ENCODE measurements at places on chromosomes 1 and 21. TPM values are rescaled to one million over a fixed set of nuclear protein-coding genes. Genes with fewer than 3 reads are reported as not detected.

GRCh38 chr1:53070621-53071020, 8.6 kb downstream of the PODN start:
- DNase-seq, result no peak

- no peak for DNase-seq
These were observed 7.4 kb downstream of the ZNF436 start for GRCh38 chr1:23362218-23362713.

DNA sequence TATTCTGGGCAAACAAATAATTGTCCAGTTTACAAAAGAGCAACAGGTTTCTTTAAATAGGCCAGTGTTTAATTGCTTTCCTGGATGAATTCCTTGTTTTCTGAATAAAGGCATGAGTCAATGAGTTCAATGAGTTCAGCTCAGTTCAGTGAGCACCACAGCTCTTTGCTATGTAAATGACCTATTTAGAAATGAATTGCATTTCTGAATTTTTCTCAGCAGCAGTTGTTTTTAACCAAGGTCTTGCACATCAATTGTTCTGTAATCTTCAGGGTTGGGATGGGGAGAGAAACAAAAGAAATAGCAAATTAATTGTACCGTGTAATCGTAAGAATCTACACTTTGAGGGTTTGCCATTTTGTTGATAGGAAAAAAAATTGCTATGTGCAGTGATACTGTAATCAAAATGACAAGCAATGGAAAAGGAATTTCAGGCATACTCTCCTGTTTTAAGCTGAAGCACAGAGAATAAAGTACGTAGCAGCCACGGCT, 45.7 kb downstream of the MIS18A start:
- no peak for DNase-seq

GRCh38 chr1:18951818-18952391, 4.6 kb downstream of the IFFO2 start:
- no peak for DNase-seq

GRCh38 chr1:229068270-229068987, 202.5 kb upstream of the RAB4A start:
- DNase-seq, result peak; percentile 45

- DNase-seq, result no peak
These were observed 213.6 kb upstream of the ESRRG start for GRCh38 chr1:216936779-216937178.

The DCST2 gene
- 0.65 TPM for polyA plus RNA-seq

The FNDC5 gene
- polyA plus RNA-seq, result 18.2 TPM

The PTPN7 gene
- 0.19 TPM for polyA plus RNA-seq

The SAMD13 gene
- polyA plus RNA-seq, result 0.42 TPM

Data from heart left ventricle (tissue), 16 donors.